Forelimb muscle (tissue), 1 donor: ENCODE measurements at places on chromosomes 7 and 10. TPM values are rescaled to one million over a fixed set of nuclear protein-coding genes. Genes with fewer than 3 reads are reported as not detected.

DNA sequence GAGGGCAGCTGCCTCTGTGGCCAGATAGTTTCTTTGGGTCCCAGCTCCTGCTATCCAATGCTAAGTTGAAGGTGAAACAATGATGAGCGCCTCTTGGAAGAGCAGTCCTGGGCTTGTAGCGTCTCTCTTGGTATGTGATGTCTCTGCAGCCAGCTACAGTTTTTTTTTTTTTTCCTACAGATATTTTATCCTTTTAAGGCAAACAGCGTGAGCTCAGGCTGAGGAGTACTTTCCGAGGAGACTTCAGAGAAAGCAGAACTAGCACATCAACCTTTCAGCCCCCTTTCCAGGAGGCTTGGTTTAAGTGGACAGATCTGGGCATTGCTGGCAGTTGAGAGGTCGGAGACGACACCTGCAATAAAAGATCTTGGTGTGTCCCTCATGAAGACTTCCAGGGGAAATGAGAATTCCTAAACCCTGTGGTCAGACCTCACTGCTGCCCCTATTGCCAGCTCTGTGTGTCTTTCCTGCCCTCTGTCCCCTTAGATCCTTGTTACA, 9.1 kb downstream of the PRKG1 start:
- DNase-seq: no peak

DNA sequence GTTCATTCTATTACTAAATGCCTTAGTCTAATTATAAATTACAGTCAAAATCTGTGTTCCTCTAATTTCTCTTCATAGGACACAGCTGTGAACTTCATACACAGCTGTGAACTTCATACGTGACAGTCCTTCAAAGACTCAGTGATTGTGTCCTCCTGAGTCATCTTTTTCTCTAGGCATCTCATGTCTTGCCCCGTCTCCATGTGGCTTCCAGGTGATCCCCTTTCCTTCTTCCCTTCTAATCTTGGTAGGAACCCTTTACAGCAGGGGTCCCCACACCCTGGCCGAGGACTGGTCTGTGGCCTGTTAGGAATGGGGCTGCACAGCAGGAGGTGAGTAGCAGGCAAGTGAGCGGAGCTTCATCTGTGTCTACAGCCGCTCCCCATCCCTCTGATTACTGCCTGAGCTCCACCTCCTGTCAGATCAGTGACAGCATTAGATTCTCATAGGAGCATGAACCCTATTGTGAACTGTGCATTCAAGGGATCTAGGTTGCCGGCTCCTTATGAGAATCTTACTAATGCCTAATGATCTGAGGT, 14.0 kb upstream of the EIF5AL1 start:
- DNase-seq: no peak

- no peak for DNase-seq
These were observed 111.3 kb upstream of the CARD11 start for GRCh38 chr7:3154881-3155494.

DNA sequence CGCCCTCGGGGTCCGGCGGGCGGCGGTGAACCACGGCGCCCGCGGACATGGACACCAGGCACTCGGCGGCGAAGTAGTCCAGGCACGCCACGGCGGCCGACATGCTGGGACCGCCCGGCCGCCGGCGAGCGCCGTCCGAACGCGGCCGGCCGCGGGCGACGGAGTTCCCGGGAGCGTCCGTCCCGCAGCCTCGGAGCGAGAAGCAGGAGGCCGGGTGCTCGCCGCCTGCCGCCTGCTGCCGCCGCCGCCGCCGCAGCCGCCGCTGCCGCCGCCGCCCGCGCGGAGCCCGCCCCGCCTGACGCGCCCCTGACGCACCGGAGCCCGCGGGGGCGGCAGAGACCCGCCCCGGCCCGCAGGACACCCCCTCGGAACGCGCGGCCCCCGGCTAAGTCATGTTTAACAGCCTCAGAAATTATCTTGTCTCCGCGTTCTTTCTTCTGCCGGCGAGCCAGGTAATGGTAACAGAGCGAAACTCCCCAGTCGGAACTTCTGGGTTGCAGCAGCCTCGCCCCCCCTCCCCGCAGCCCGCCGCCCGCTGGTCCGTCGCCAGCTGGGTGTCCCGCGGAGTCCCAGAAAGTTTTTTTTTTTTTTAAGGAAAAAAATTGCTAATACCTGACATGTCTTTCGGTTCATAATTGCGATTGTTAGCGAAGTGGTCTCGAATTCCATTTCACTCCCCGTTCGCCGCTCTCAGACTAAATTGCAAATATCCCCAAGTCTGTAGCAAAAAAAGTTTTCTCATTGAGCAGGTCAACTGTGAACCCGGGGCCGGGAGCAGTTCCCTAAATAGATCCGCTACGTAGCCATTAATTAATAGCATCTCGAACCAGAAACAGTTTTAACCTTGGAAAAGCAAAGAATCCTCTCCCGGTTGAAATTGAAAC, at the start of gene KLF14:
TSS of gene KLF14 (minus strand) at position 277 of the 884 bp plus-strand sequence. CDS start at position 103, 174 bp downstream.
- DNase-seq: no peak

DNA sequence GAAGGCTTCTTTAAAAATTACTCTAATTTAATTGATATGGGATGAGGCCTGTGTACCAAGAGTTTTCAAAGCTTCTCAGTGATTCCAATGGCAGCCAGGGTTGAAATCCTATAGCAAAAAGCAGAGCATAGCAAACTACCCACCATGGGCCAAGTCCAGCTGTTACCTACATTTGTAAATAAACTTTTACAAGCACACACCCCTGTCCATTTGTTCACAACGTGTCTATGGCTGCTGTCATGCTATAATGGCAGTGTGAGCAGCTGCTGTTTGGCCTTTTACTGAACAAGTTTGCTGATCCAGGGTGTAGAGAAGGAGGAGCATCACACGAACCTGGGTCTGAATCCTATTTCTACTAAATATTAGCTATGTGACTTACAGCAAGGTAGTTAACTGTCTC, 50.0 kb downstream of the NPY start:
- DNase-seq: no peak

DNA sequence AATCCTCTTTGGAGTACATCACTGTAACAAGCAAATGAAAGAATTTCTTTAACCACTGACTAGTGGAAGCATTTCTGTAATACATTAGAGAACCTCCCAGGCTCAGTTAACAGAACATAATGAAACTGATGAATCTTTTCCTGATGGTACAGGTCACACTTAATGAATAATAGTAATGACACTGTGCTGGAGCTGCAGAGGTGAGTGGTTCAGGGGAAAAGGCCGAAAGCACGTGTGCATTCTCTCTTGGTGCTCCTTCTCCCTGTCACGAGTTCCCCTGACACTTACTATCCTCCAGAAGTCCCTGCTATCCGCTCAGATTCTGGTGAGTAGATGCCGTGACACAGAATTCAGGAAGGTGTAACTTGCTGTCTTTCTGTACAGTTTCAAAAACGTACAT, 8.0 kb downstream of the HIPK2 start:
- no peak for DNase-seq

DNA sequence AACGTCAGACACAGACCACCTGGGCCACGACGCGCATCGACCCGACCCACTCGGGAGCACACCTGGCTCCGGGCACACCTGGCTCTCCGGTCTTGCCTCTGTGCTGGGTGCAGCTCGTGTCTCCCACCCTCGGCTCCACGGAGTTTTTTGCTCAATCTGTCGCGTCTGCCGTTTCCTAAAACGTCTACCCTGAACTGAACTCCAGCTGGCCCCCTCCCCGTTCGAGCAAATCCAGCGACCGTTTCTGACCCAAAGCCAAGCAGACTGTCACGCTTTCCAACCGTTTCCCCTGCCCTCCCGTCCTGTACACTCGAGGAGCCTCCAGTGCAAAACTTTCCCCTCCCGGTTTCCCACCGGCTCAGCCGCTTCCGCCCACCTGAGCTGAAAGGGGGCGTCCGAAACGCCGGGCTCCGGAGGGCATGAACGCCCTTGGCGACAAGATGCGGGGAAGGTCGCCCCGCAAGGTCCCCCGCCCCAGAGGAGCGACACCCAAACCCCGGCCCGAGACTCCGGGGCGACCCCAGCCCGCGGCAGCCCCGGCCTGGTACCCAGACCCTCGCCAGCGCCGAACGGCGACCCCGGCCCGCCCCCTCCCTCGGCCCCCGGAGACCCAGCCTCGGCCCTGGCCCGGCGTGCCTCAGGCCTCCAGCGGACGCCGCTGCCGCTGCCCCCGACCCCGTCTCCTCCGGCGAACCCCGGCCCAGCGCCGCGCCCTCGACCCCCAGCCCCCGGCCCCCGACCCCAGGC, 557 bp downstream of the CYTH3 start:
- DNase-seq: no peak

- DNase-seq: no peak
These were observed 2.0 kb upstream of the LZTS2 start for GRCh38 chr10:100997360-100998182.

GRCh38 chr7:108067844-108068243, 62.3 kb downstream of the LAMB4 start:
- no peak for DNase-seq

- no peak for DNase-seq
These were observed 7.5 kb upstream of the CXCL12 start for GRCh38 chr10:44392420-44392819.

DNA sequence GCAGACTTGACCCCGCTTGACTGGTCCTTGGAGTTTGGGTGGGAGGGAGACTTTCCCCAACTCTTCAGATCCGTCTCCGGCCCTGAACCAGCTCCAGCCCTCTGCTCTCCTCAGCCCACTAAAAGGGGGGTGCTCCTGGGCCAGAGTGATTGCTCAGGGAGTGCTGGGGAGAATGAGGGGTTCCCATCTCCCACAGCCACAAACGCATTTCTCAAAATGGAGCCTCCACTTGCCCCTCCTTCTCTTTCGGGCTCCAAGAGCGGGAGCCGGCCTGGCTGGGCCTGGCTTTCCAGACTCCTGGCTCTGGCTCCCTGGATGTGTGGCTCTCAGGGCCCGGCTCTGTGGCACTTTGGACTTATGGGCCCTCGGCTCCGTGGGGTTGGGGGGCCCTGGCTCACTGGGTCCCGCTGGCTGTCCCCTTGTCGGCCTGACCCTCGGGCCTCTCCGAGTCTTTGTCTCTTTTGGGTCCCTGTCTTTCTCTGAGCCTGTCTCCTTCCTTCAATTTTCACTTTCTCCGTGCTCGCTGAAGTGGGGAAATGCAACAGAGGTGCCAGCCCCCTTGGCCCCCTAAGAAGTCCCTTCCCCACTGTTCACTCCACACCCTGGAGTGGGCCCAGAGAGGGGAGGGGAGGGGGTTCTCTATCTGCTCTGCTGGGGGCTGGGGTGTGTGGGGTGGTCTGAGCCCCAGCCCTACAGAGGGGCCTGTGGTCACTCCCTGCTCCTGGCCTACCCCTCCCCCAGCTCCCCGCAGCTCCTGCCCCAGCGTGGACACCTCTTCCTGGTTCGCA, 713 bp downstream of the LZTS2 start:
- no peak for DNase-seq

- DNase-seq: no peak
These were observed 10.2 kb downstream of the CRYGN start for GRCh38 chr7:151429560-151430331.

DNA sequence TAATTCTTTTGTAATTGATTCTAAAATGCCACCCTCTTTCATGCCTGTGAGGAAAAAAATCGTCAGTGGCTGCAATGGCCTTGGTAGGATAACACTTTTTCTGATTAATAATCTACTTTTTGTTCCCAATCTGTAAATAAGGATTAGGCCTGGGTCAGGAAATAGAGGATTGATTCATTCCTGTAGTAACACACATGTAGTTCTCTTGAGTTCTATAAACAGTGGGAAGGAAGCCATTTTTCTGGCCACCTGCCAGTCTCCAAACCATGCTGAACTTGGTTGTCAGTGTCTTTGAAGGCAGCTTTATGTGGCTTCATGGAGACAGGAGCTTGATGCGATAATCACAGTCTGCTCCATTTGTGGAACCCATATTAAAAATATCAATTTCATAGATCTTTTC, 169.3 kb upstream of the NFE2L3 start:
- no peak for DNase-seq

- DNase-seq: no peak
These were observed 239.6 kb downstream of the DNAJB6 start for GRCh38 chr7:157576415-157576814.

DNA sequence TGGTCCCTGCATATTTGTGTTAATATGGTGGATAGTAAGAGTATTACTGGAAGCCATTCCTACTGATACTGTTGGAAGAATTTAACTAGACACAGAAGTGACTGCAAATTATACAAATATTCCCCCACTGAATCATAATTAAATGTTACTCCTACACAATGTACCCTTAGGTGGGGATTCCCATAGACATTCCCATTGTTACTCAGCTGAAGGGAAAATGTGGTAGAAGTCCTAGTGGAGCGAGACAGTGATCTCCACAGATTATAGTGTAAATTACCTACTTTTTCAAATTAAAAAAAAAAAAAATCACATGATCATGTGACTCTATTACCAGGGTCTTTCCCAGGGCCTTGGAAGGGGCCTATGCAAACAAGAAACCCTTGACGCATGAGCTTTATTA, 611.8 kb downstream of the LRMDA start:
- no peak for DNase-seq

Gene SEMA3D
- 11.0 TPM for polyA plus RNA-seq

Gene COBL
- 117 TPM for polyA plus RNA-seq

Gene GFRA1
- polyA plus RNA-seq: 22.2 TPM

Gene PLEKHS1
- 0.05 TPM for polyA plus RNA-seq

Gene CYP2C19
- polyA plus RNA-seq: not detected

Gene NPM3
- polyA plus RNA-seq: 54.4 TPM

Gene PDSS1
- polyA plus RNA-seq: 8.0 TPM

Gene ERVW-1
- polyA plus RNA-seq: 1.4 TPM

Gene TSPAN13
- 56.9 TPM for polyA plus RNA-seq

Gene SPDYE2B
- polyA plus RNA-seq: 2.7 TPM

Gene MXI1
- 23.3 TPM for polyA plus RNA-seq
